Activated CD8-positive, alpha-beta memory T cell treated with anti-CD3 and anti-CD28 coated beads, Interleukin-2, amount 10 ng/mL, durations not matched to agents 7 days and 5 days (primary cell): ENCODE measurements at places on chromosomes 16 and 17. TPM values are rescaled to one million over a fixed set of nuclear protein-coding genes. Genes with fewer than 3 reads are reported as not detected.

Gene TPPP3
- not detected for total RNA-seq

Gene TOX3
- not detected for total RNA-seq

Gene FBXW10
- total RNA-seq: not detected

Gene CSH2
- total RNA-seq: not detected

Gene NSF
- total RNA-seq: 50.0 TPM

Gene MNT
- 31.9 TPM for total RNA-seq

DNA sequence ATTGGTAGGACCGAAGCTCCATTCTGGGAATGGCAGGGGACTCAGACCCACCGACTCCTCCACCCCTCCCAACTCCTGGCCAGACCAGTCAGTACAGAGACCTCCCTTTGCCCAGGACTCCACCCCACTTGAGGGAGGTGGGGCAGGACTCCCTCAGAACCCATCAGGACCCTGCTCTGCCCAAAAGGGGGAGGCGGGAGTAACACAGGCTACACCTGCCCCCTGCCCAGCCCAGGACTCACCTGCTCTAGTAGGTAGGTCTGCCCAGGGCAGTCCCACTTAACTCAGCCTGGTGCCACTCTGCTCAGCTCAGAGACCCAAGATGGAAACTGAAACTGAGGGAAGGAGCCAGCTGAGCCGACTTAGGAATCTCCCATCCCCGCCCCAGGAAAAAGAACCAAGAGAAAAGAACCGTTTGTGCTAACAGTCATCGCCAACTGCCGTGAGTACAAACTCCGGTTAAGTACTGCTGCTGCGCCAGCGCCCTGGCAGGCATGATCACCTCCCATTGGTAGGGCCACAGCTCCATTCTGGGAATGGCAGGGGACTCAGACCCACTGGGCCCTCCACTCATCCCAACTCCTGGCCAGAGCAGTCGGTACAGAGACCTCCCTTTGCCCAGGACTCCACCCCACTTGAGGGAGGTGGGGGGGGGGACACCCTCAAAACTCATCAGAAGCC, 503 bp downstream of the DHX58 start:
- peak; percentile 69 for DNase-seq
- no peaks in the 10 kb centered on the region for H3K27me3 ChIP-seq
- peak overlapping the region; percentile 98 for H3K27ac ChIP-seq
- H3K36me3 ChIP-seq: peaks cover 38% of the 10 kb centered on the region

- no peak for DNase-seq
- peaks cover 32% of the 10 kb centered on the region for H3K27me3 ChIP-seq
- H3K27ac ChIP-seq: no peak overlapping the region
- peaks cover 4% of the 10 kb centered on the region for H3K4me1 ChIP-seq
These were observed 100.6 kb downstream of the ZNF423 start for GRCh38 chr16:49755313-49755620.

DNA sequence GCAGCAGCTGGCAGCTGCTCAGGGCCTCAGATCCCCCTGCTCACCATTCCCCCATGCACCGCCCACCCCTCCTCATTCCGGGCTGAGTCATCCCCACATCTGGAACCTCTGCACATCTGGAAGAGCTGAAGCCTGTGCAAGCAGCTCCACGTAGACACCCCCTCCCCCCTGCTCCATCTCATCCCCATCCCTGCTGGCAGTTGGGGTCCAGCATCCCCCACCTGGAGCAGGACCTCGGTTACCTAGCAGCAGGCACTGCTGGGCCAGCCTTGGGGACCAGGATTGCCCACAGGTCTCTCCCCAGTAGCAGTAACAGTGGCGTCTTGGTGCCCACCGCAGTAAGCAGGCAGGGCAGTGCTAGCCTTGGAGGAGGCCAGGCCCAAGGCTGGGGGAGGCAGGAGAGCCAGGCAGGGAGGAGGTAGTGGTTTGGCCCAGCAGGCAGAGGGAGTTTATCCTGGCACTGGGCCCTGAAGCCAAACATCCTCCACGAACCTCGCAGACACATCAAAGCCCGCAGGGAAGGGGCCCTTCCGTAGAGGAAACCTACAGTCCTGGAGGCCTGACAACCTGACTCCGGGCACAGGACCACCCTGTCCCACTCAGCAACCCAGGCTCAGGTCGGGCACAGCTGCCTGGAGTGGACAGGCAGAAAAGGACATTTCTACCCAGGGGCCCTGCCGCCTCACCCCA, 7.7 kb upstream of the TMEM92 start:
- no peak for DNase-seq
- H3K36me3 ChIP-seq: no peaks in the 10 kb centered on the region
- no peaks in the 10 kb centered on the region for H3K4me1 ChIP-seq
- H3K27me3 ChIP-seq: peaks cover 16% of the 10 kb centered on the region
- H3K27ac ChIP-seq: no peak overlapping the region

DNA sequence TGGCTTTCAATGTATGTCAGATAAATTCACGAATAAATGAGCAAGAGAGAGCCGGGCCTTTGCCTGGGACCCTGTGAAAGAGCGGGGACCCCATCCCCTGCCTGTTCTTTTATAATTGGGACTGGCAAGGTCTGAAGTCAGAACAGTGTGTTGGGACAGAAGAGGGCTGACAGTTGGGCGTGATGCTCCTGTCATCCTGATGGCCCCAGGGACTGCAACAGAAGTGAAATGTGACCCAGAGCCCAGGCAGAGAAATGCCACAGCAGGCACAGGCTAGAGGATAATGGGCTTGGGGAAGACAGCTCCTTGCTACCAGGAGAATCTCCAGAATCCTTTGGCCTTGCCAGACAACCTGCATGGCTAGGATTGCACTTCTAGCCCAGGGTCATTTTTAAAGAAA, 37.9 kb downstream of the GSG1L start:
- no peaks in the 10 kb centered on the region for H3K4me1 ChIP-seq
- H3K36me3 ChIP-seq: no peaks in the 10 kb centered on the region
- no peaks in the 10 kb centered on the region for H3K27me3 ChIP-seq
- no peak for DNase-seq
- H3K27ac ChIP-seq: no peak overlapping the region
- H3K4me3 ChIP-seq: no peak overlapping the region

DNA sequence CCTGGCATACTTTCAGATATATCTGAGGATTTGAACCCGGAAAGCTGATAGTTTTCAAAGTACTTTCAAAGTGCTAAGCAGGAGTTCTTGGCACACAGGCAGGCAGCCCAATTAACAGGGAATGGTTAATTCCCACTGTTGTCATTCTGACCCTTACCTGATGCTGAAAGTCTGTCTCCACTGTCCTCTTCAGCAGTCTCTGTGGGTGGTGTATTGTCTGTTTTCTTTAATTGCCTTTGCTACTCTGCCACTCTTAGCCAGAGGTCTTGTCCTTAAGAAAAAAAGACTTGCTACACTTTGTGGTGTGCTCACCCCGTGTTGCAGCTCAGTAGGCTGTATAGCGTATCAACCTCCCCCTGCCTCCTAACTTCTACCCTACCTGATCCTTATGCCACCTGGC, 63.2 kb upstream of the SLC12A3 start:
- H3K4me3 ChIP-seq: no peak overlapping the region
- no peak for DNase-seq
- no peaks in the 10 kb centered on the region for H3K4me1 ChIP-seq
- no peak overlapping the region for H3K27ac ChIP-seq
- no peaks in the 10 kb centered on the region for H3K27me3 ChIP-seq
- peaks cover 15% of the 10 kb centered on the region for H3K36me3 ChIP-seq

GRCh38 chr17:72715906-72716572, 376.4 kb downstream of the SLC39A11 start:
- H3K36me3 ChIP-seq: peaks cover 20% of the 10 kb centered on the region
- no peak overlapping the region for H3K27ac ChIP-seq
- no peaks in the 10 kb centered on the region for H3K27me3 ChIP-seq
- no peak overlapping the region for H3K4me3 ChIP-seq
- DNase-seq: no peak

GRCh38 chr16:88651276-88651988, 579 bp upstream of the CYBA start:
- peaks cover 18% of the 10 kb centered on the region for H3K4me1 ChIP-seq
- DNase-seq: peak; percentile 93
- H3K36me3 ChIP-seq: peaks cover 8% of the 10 kb centered on the region

DNA sequence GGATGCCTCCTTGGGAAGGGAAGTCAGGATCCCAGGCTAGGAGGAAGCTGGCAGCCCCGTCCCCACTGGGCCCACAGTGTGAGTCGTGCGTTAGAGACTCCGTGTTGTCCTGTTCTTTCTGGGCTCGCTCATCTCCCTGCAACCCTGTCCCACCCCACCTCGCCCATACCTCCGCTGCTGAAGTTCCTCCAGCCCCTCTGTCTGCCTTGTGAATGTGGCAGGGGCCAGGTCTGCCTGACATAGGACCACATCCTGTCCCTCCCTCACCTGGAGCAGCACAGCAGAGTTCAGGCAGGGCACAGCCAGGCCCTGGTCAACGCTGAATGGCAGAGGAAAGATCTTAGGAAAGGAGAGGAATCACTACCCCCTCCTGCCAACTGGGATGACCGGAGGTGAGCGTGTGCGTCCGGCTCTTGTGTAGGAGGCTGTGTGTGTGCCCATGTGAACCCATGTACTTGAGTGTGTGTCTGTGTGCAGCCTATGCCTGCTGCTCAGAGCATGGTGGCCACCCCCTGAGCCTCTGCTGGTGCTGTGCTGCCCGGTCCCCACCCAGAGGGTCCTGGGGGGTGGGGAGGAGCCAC, 12.8 kb downstream of the KCNJ18 start:
- no peaks in the 10 kb centered on the region for H3K36me3 ChIP-seq
- H3K27me3 ChIP-seq: no peaks in the 10 kb centered on the region
- DNase-seq: no peak
- no peaks in the 10 kb centered on the region for H3K4me1 ChIP-seq
- no peak overlapping the region for H3K4me3 ChIP-seq
- no peak overlapping the region for H3K27ac ChIP-seq

DNA sequence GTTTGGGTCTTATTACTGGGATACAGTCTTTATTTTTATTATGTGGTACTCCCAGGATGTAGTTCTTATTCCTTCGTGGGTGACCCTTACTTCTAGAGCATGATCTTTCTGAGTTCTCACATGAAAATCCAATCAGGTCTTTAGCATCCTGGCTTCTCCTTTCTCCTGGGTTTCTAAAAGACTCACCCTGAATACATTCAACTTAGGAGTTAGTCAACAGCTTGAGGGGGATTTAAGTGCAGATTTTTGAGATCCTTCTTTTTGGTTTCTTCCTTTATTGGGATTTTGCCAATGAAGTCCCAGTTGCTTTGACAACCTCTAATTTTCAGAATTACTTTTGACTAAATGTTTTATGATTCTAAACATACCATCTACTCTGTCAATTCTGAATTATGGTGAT, 68.2 kb downstream of the SIAH1 start:
- H3K4me3 ChIP-seq: no peak overlapping the region
- H3K27me3 ChIP-seq: no peaks in the 10 kb centered on the region
- H3K4me1 ChIP-seq: peaks cover 24% of the 10 kb centered on the region
- no peak overlapping the region for H3K27ac ChIP-seq
- H3K36me3 ChIP-seq: peaks cover 39% of the 10 kb centered on the region

DNA sequence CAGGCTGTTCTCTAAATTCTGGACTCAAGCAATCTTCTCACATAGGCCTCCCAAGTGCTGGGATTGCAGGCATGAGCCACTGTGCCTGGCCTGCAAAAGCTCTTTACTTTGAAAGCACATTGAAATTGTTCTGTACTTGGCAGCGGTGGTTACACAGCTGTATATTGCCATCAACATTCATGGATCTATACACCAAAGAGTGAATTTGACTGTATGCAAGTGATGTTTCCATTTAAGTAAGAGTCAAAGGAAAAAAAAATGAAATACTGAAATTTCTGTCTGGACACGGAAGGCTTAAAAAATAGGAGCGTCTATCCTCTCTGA, 450.6 kb upstream of the PSMD7 start:
- H3K36me3 ChIP-seq: no peaks in the 10 kb centered on the region
- H3K4me3 ChIP-seq: no peak overlapping the region
- no peak overlapping the region for H3K27ac ChIP-seq
- H3K27me3 ChIP-seq: no peaks in the 10 kb centered on the region

DNA sequence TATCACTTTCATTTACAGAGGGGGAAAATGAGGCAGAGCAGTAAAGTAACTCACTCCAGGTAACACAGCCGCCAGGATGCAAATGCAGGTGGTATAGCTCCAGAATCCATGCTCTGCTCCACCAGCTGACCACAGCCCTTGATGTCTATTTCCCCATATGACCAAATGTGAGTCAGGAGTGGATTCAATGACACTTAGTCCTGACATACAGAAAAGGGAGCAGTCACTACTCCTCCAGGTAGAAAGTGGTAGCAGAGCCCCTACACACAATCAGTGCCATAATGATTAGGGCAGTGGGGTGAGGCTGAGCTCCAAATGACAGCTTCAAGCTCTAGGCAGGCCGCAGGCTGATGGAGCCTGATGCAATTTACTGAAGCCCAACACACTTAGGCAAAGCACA, 43.3 kb upstream of the GFOD2 start:
- no peaks in the 10 kb centered on the region for H3K27me3 ChIP-seq
- no peak overlapping the region for H3K27ac ChIP-seq
- H3K36me3 ChIP-seq: peaks cover 5% of the 10 kb centered on the region
- DNase-seq: no peak
- no peak overlapping the region for H3K4me3 ChIP-seq
- peaks cover 13% of the 10 kb centered on the region for H3K4me1 ChIP-seq

GRCh38 chr16:57639172-57639887, 10.9 kb downstream of the ADGRG1 start:
- H3K27me3 ChIP-seq: peaks cover 14% of the 10 kb centered on the region
- H3K36me3 ChIP-seq: no peaks in the 10 kb centered on the region
- H3K27ac ChIP-seq: no peak overlapping the region
- H3K4me3 ChIP-seq: no peak overlapping the region

GRCh38 chr17:19371259-19372010, 6.9 kb upstream of the MAPK7 start:
- no peaks in the 10 kb centered on the region for H3K36me3 ChIP-seq
- peaks cover 10% of the 10 kb centered on the region for H3K27me3 ChIP-seq
- peak overlapping the region; percentile 45 for H3K27ac ChIP-seq
- DNase-seq: peak; percentile 55
- peaks cover 54% of the 10 kb centered on the region for H3K4me1 ChIP-seq
- H3K4me3 ChIP-seq: no peak overlapping the region

DNA sequence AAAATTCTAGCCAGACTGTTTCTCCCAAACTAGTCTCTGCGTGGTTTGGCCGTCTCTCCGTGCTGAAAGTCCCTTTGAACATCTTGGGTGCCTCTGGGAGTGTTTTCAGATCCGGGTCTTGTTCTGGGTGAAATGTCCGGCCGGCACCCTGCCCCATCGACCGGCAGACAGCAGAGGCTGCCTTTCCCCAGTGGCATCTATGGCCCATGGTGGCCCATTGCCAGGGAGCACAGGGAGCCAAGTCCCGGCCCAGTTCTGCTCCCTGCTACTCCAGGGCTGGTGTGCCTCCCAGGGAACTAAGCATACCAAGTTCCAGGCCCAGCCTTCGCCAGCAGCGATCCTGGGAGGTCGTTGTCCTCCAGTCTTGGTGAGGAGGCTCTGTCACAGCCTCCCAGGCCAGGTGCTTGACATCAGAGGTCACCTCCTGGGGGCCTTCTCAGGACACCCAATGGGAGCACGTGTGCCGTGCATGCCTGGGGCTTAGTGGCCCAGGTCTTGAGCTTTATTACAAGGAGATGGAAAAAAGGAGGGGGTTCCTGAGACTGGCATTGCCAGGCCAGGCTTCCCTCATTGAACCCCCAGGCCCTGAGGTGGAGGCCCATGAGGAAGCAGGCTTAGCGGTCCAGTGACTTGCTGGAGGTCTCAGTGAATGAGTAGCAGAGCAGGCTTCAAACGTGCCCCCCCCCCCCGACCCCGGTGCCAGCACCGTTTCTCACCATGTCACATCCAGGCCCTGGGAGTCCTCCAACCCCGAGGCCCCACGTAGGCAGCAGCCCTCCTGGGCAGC, 54.0 kb downstream of the PGS1 start:
- no peaks in the 10 kb centered on the region for H3K27me3 ChIP-seq
- no peaks in the 10 kb centered on the region for H3K4me1 ChIP-seq
- no peaks in the 10 kb centered on the region for H3K36me3 ChIP-seq
- no peak for DNase-seq

- H3K36me3 ChIP-seq: no peaks in the 10 kb centered on the region
These were observed 22.7 kb downstream of the FAM83G start for GRCh38 chr17:18981642-18982424.

- peak overlapping the region; percentile 84 for H3K4me3 ChIP-seq
- DNase-seq: no peak
- no peaks in the 10 kb centered on the region for H3K27me3 ChIP-seq
- peaks cover 41% of the 10 kb centered on the region for H3K4me1 ChIP-seq
These were observed 384 bp downstream of the TMEM107 start for GRCh38 chr17:8175795-8176196.
